Cardiac septum (tissue), 1 donor: ENCODE measurements at places on chromosomes 2 and 18. TPM values are rescaled to one million over a fixed set of nuclear protein-coding genes. Genes with fewer than 3 reads are reported as not detected.

The CCDC142 gene
- 8.0 TPM for total RNA-seq

The GALNT3 gene
- 0.27 TPM for total RNA-seq

The KCNF1 gene
- 0.27 TPM for total RNA-seq

The PAX8 gene
- total RNA-seq = 0.35 TPM

The SERPINB11 gene
- not detected for total RNA-seq

The NOL4 gene
- total RNA-seq = 0.67 TPM

GRCh38 chr2:38405917-38406596 is 29.0 kb upstream of the ATL2 start:
- no peak for DNase-seq

- DNase-seq = no peak
Measured at GRCh38 chr2:43944915-43945314, 50.9 kb downstream of the LRPPRC start.

- DNase-seq = no peak
Measured at GRCh38 chr2:236036045-236036444, 132.1 kb downstream of the GBX2 start.

GRCh38 chr2:133801946-133802345 is 233.7 kb upstream of the NCKAP5 start:
- DNase-seq = no peak

GRCh38 chr18:45962866-45963265 is 4.3 kb downstream of the EPG5 start:
- DNase-seq = no peak

- DNase-seq = no peak
Measured at GRCh38 chr2:195106681-195107380, 550.2 kb upstream of the SLC39A10 start.

GRCh38 chr2:174049895-174050294 is 84.7 kb upstream of the SP3 start:
- DNase-seq = no peak

GRCh38 chr2:39547811-39548719 is 111.0 kb upstream of the MAP4K3 start:
- DNase-seq = no peak
